Fibroblast of skin of right biceps (primary cell): ENCODE measurements at places on chromosomes 6 and 20.

- DNase-seq, result no peak
These were observed 29.5 kb downstream of the GLP1R start for GRCh38 chr6:39077882-39078594.

DNA sequence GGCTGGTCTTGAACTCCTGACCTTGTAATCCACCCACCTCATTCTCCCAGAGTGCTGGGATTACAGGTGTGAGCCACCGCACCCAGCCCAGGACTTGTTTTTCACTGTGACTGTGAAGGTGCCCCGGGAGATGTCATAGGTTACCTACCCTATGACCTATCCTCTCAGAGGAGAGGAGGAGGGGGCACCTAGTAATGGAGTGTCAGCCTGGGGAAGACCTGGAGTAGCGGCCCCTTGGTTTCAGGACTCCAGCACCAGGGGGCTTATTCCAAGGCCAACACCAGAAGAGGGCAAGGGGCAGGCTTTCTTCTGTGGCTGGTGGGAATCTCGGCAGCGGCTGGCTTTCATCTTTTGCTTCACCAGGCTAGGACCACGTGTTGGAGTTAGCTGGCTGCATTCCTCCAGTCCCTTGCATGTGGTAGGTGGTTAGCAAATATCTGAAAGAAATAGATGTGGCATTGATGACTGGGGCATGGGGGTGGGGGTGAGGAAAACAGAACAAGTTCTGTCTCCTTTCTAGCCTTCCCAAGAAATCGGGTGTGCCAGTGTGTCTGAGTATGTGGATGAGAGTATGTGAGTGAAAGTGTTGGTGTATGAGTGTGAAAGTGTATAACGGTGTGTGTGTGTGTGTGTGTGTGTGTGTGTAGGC lies 7.9 kb upstream of the ITPR3 start:
- peak; percentile 59 for DNase-seq

DNA sequence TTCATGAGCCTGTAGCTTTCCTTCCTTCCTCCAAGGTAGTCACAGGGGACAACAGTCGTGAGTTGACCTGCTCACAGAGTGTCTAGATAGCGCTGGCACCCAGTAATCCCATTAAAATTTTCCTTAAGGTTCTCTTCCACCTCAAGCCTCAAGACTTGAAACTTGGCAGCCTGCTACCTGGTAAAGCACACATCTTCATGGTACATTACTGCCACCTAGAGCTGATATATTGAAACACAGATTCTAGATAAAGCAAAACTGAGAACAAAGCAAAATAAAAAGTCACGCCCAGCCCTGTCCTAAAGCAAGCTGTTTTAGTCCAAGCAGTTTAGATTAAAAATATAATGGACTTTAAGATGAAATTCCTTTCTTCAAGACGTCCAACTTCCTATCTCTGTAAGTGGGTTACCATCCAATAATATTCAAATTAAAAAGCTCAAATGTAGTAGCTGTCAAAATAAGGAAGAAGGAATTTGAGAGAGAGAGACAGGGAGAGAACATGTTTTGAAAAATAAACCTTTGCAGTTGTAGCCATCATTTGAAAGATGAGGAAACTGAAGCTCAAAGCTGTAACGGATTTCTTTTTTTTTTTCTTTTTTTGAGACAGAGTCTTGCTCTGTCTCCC lies 50.7 kb upstream of the CD83 start:
- peak; percentile 75 for DNase-seq

- no peak for DNase-seq
These were observed 552 bp upstream of the DEF6 start for GRCh38 chr6:35296931-35297600.

DNA sequence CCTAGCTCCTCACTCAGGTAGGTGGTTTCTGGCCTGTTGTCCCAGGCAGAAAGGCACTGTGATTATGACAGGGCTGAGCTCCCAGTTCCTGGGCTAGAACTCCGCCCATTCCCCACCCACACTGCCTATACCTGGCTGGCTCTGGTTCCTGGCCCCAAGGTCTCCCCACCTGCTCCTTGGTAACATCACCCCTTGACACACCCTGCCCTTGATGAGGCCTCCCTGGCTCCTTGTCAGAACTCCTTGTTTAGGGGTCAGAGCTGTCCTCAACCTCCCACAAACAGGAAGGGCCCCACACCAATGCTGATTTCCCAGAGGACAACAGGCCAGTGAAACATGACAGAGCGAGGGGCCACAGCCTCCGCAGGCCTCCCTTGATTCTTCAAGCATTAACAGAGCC lies 15.5 kb upstream of the MYMX start:
- DNase-seq, result no peak

DNA sequence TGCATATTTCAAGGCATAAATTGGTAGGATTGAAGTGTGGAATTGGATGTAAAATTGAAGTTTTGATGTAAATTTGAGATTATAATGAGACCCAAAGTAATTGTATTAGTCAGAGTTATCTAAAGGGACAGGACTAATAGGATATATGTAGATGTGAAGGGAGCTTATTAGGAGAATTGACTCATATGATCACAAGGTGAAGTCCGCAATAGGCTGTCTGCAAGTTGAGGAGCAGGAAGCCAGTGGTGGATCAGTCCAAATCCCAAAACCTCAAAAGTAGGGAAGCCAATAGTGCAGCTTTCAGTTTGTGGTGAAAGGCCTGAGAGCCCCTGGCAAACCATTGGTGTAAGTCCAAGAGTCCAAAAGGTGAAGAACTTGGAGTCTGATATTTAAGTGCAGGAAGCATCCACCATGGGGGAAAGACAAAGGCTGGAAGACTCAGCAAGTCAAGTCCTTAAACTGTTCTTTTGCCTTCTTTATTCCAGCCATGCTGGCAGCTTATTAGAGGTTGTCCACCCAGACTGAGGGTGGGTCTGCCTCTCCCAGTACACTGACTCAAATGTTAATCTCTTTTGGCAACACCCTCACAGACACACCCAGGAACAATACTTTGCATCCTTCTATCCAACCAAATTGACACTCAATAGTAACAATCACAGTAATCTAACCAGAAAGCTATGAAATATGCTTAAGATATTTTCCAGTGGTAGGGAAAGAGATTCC lies 442.6 kb upstream of the PTCHD4 start:
- DNase-seq, result no peak

DNA sequence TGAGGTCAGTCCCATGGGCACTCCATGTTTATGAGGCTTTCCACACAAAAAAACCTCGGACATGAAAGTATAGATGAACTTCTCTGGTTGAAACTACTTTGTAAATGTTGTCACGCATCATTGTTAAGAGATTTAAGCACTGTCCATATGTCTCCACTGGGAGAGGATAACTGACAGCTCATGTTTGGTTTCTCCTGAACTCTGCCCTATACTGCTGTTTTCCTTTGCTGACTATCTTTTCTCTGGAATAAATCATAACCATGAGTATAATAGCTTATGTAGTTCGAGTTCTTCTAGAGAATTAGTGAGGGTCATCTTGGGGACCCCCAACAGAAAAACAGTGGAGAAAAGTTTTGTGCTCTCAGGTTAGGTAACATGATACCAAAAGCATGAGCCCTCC lies 14.3 kb downstream of the THEMIS start:
- no peak for DNase-seq

GRCh38 chr20:62694106-62694505 lies 14.5 kb upstream of the NTSR1 start:
- no peak for DNase-seq

GRCh38 chr20:19784511-19785172 lies 26.6 kb downstream of the RIN2 start:
- DNase-seq, result peak; percentile 83

GRCh38 chr6:83862776-83863471 lies 3.4 kb downstream of the CYB5R4 start:
- DNase-seq, result no peak

DNA sequence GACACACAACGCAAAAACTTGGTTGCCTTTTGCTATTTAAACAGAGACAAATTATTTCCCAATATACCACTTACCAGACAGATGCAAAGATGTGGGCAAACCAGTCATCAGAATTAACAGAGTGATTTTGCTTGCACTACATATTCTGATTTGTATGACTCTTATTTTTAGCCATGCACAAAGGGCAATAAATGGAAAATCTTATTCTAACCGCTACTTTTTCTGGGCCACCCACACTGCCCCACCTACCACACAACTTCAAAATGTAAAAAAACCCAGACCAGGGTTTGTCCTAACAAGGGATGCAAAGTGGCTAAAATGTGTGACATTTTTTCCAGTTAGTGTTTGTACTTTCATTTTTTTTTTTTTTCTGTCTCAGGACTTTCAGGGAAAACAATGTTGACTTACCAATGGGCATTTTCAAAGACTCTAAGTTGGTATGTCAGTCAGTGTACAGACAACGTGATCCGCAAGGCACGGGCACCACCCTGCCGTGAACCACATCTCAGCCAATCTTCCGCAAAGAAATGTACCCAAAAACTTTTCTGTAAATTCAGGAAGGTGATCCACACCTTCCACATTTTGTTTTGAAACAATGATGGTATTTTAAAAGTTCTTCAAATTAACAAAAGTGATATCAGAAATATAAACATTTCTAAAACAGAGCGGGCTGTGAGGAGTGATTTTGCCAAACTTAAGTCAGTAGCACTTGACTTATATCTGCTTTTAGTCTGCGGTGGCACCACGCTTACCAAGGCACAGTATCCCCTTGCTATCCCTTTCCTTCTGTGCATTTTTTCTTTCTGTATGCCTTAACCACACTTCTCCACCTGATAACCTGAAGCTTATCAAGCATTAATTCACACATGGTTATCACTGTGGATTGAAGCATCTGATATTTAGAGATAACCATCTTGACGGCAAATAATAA lies 185.6 kb downstream of the GJA10 start:
- DNase-seq, result no peak

GRCh38 chr20:859751-860231 lies 26.3 kb downstream of the FAM110A start:
- no peak for DNase-seq

- no peak for DNase-seq
These were observed 406.0 kb downstream of the GRIK2 start for GRCh38 chr6:101799531-101799930.

DNA sequence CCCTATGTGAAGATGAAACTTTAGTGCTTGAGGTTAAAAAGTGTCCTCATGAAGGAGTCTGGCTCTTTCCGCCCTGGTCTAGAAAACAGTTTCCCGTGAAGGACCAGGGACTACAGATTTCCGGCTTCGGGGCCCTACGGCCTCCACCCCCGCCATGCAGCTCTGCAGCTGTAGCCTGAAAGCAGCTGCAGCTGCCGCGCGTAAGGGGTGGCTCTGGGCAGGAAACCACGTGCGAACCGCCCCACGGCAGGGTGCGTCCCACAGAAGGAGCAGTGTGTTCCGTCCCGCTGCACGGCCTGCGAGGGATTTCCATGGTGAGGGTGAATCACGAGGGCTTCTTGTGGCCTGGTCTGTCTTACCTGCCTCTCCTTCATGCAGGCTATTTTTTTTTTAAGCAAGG lies 117.0 kb downstream of the ERMARD start:
- DNase-seq, result no peak

- DNase-seq, result no peak
These were observed 45.3 kb upstream of the TRDN start for GRCh38 chr6:123681957-123682462.

DNA sequence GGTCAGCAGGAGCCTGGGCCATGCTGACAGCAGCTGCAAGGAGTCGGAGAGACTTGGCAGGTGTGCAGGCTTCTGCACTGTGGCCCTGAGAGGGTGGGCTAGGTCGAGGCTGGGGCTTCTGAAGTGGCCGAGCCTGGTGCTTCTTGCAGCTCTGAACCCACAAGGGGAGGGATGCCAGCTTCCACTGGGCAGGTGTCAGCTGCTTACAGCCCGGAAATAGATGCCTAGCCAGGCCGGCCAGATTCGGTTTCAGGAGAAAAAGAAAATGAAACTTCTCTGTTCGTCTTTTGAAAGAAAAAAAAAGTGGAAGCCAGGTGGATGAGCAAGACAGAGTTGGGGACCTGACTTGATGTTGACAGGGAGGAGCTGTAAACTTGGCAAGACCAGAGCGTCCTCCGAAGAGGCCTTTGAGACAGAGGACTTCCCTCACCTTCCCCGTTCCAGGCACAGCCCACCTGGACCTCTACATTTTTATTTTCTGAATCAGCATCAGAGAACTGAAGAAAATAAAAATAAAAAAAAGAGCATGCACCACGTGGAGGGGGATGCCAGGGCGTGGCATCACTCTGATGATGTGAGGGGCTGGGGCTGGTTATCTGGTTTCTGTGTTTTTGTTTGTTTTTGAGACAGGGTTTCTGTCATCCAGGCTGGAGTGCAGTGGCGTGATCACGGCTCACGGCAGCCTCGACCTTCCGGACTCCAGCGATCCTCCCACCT lies at the start of gene ZBP1:
TSS of gene ZBP1 (minus strand) at position 153 of the 717 bp plus-strand sequence. CDS start at position 22, 131 bp downstream.
- no peak for DNase-seq

DNA sequence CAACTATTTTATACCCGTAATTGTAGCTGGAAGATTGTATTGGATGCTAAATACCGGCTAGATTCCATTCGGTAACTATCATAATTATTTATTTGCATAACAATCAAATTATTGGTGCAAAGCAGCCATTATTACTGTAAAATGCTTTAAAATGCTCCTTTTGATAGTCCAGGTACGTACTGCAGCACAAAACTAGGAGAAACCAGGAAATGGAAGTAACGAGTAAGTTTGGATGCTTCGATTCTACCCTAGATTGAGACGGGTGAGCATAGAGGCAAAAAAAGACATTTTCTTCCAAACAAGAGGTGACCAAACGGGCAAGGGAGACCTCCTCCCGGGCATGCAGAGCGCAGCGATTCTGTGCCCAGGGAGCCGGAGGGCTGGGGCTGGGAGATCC lies 469 bp upstream of the XRN2 start:
- no peak for DNase-seq
